Stimulated activated CD8-positive, alpha-beta memory T cell treated with anti-CD3 and anti-CD28 coated beads, Interleukin-15, amount 100 ng/mL, for 4 hours (primary cell): ENCODE measurements at places on chromosomes 7 and 10.

DNA sequence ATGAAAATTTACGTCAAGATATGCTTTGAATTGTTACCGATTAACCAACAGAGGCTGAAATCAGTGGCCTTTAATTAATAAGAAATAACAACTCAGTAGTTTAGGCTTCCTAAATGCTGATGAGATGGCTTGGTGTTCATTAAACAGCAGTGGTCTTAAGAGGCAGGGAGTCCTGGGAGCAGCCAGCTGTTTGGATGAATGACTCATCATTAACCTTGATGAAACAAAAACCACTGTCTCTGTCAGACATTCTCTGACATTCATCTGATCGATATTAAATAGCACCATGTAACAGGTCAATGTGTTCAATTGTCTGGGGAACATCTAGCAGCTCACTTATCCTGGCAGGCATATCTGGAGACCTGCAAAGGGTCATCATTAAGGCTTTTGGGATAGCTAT, 234.2 kb upstream of the LRRN3 start:
- no peak for DNase-seq

GRCh38 chr10:22629852-22630233, 84.5 kb downstream of the PIP4K2A start:
- DNase-seq: no peak

- DNase-seq: no peak
These were observed 32.2 kb downstream of the FAM204A start for GRCh38 chr10:118309911-118310310.

- DNase-seq: no peak
These were observed 76.2 kb downstream of the INPP5A start for GRCh38 chr10:132613566-132614348.

DNA sequence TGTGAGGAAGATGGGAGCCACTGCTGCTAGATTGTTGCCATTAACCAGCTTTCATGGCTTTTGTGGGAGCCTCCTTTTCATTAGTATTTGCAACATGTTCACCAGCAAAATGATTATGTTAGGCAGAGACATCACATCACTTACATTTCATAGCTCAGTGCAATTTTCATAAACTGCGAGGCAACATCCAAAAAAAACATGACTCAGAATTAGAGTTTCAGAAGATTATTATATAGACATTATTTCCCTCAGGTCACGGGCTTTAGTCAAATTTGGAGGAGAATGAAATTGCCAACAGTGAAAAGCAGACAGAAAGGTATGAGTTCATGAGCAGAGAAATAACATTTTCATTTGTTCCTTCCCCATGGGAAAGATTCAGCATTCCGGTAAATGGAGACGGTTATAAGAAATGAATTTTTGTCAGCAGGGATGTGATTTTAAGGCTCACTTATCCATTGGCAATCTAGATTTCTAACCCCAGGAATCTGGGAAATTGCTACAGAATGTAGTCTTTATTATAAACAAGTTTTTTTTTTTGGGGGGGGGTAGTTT, 573.2 kb downstream of the AUTS2 start:
- no peak for DNase-seq

DNA sequence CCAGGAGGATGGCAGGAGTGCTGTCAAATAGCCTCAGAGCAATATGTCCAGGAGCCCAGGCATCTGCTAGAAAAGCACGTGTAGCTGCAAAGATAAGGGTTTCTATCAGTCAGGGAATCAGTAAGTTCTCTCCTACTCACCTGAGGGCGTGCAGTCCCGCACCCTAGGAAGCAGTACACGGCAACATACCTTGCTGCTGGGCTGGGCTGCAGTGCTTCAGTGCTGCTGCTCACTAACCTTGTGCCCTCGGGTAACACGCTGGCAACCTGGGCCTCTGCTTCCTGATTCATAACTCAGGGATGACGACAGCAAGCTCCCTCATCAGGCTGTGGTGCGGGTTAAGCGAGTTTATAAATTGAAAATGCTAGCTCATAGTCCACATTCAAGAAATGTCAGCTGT, 29.5 kb upstream of the CCNY start:
- DNase-seq: no peak

DNA sequence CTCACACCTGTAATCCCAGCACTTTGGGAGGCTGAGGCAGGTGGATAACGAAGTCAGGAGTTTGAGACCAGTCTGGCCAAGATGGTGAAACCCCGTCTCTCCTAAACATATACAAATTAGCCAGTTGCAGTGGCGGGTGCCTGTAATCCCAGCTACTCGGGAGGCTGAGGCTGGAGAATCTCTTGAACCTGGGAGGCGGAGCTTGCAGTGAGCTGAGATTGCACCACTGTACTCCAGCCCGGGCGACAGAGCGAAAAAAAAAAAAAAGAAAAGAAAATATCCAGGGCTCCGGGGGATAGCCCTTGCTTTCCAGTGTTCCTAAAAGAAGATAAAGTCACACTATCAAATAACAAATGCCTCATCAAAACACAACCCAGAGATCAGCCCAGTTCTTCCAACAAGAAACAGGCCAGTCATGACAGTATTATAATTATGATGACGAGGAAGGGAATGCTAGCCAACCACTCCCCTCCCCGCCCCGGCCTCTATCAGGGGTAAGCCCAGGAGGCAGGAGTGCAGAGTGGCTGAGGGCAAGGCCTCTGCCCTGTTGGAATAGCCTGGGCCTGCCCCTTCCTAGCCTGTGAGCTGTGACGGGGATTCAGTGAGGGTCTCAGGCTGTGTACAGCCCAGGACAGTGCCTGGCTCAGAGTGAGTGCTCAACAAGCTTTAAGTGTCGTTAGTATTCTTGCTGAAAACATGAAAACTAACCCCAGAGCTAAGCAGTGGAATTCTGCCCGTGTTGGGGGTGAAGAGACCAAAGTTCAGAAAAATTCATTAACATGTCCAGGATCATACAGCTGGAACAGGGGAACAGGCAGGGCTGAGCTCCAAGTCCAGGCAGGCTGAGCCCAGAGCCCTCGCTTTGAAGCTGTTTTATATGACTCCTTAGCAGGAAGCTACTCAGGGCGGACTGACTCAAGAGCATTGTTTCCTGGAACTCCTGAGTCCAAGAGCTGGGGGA, 54.3 kb downstream of the FAM241B start:
- no peak for DNase-seq

GRCh38 chr10:120644556-120645410, 187.8 kb downstream of the PLPP4 start:
- DNase-seq: no peak

DNA sequence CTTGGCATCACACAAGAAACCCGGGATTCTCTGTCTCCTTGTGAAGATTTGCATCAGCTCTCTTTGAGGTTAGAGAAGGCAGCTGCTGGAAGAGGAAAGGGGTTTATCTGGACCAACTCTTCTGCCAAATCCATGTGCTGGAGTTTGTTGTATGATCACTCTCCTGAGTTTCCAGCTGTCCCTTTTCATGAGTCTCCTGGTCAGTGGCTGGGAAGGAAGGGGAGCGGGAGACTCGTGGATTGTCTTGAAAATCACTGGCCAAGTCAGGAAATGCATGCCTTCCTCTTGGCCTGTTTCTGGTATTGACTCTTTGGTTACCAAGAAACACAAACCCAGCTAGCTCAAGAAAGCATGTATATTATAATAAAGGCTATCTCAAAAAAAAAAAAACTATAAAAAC, 38.8 kb downstream of the TACR2 start:
- DNase-seq: no peak

GRCh38 chr7:40102897-40103296, 31.5 kb downstream of the MPLKIP start:
- no peak for DNase-seq

- DNase-seq: no peak
These were observed 29.1 kb upstream of the FAM20C start for GRCh38 chr7:163298-163695.

GRCh38 chr7:143295870-143296269, 7.7 kb downstream of the CASP2 start:
- no peak for DNase-seq

DNA sequence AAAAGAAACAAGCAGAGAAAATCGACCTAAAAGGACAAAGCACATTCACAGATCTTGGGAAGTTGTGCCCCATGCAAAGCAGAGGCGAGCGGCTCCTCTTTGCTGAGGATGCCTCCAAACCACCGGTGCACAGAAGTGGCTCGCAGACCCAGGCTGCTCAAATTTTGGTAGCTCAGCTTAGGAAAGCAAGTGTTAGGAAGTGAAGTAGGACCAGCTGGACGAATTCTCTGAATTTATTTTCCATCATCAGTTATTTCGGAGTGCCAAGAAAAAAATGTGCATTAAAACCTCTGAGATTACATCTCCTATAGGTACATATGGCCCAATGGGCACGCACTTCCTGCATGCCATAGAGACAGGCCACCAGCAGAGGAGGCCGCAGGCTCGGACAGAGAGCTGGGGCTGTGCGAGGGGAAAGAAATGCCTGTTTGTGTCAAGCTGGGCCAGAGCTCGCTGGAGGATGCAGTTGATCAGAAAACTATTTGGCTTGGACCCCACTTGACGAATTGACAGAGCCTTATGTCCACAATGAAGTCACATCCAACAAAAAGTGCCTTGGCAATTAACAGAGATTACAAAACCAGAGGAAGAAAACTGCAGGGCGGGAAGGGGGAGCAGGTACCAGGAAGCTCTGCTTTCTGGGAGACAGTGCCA, 122.3 kb upstream of the LYZL2 start:
- peak; percentile 19 for DNase-seq

GRCh38 chr7:41475801-41476459, 227.0 kb downstream of the INHBA start:
- DNase-seq: no peak

- DNase-seq: no peak
These were observed 1.0 kb upstream of the AVPI1 start for GRCh38 chr10:97687785-97688781.

DNA sequence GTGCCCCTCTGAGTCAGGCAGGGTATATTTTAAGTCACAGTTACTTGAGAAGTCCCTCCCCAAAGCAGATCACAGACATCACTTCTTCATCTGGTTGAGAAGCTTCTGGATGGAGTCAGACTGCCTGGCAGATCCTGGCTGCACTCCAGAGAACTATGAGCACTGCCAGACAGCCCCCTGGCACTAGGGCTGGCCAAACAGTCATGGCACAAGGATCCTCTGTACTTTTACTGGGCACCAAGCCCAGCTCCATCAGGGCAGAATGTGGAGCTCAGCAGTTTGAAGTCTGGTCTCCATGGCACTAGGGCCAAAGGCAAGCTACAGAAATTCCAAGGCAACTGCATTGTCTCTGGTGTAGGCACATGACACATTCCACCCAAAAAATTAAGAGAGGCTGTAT, 162.1 kb downstream of the NRG3 start:
- no peak for DNase-seq

- DNase-seq: no peak
These were observed 52.9 kb downstream of the RELN start for GRCh38 chr7:103936558-103936957.

DNA sequence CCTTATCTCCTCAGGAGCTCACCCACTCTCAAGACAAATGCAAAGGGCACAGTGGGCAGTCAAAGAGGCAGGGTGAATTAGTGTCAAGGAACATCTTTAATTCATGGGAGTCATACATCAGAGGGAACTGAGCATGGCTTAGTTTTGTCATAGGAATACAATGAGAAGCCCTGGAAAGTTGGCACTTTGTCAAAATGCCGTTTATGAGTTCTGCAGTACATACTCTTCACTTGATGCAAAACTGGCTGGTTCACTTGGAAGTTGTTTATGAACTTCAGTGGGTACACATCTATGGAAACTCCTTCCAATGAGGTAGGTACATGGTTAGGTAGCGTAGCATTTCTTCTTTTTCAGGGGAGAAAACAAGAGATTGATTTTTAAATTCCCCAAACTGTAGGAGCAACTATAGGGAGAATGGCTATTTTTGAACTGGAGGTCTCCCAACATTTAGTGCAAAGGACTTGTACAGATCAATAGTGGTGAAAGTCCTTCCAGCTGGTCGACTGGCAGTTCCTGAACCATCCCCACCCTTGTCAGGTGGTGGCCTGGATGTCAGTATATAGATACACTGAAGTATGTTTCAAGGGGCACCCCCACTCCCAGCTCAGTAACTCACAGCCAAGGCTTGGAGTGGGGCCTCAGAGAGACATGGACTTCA, 580.5 kb downstream of the REEP3 start:
- no peak for DNase-seq

DNA sequence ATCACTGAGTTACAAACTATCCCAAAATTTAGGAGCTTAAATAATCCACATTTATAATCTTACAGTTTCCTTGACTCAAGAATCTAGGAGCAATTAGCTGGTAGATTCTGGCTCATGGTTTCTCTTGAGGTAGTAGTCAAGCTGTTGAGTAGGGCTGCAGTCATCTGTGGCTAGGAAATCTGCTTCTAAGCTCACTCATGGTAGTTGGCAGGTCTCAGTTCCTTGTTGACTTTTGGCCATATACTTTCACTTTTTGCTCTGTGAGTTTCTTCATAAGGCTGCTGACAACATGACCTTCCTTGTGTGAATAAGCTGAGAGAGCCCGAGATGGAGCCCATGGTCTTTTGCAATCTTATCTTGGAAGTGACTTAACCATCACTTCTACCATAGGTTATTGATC, 10.8 kb upstream of the ETV1 start:
- no peak for DNase-seq

GRCh38 chr10:71753091-71753959, 20.0 kb downstream of the VSIR start:
- no peak for DNase-seq

DNA sequence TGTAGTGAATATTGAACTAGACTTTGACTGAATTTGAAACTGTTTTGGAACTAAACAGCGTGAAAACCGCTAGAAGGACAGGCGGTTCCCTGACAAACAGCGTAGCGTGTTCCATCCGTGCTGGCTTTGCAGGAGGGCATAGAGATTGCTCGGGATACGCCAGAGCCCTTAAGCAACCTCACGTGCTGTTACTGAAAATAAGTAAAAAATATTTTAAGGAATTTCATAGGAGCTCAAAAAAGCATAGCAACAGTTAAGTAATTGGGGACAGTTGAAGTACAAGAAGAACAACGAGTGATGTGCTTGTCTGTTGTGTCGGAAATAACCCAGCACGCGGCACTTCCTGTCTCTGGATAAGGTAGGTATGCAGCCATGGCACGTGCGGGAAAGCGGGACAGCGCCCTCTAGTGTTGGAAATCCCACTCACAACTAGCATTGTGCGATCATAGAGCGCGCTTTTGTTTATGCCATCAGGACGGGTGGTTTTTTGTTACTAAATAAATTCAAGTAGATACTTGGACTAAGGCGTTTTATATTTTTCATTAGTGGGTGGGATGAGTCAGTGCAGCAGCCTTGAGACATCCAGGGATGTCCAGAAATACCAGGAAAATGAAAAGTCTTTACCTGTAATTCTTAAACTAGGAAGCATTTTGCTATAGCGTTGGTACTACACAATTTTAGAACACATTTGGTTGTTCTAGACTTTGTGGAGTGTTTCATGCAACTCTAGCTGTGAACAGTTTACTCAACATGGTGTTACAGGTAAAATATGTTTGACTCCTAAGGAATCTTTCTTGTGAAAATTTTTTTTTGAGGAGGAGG, 50.4 kb downstream of the DNAJB6 start:
- DNase-seq: peak; percentile 73

DNA sequence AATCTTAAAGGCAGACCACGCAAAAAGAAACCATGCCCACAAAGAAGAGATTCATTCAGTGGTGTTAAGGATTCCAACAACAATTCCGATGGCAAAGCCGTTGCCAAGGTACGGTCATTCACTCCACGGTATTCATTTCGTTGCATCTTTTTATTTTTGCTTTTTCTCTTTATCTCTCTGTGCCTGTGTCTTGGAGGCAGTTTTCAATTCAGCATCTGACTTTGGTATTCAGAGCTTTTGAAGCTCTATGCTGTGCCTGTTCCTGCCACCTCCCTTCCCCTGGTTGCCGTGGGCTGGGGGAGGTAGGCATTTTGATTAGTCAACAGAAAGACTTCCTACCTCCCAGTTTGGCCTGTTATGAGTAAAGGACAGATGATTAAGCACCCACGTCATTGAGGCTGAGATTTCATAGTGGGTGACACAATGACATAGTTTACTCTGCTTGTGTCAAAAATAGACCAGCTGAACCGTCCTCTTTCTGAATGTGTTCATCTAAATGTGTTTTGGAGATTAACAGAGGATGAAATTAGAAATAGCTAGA, 149.5 kb downstream of the ARID5B start:
- DNase-seq: peak; percentile 68
